CD4-positive, alpha-beta T cell treated with Interleukin-2 at 100 ng/mL for 4 hours (primary cell): ENCODE measurements at places on chromosomes 1 and 21.

- DNase-seq, result no peak
Measured at GRCh38 chr1:110771245-110772022, 96.7 kb upstream of the KCNA3 start.

- no peak for DNase-seq
Measured at GRCh38 chr1:230487773-230488428, 61.8 kb upstream of the PGBD5 start.

DNA sequence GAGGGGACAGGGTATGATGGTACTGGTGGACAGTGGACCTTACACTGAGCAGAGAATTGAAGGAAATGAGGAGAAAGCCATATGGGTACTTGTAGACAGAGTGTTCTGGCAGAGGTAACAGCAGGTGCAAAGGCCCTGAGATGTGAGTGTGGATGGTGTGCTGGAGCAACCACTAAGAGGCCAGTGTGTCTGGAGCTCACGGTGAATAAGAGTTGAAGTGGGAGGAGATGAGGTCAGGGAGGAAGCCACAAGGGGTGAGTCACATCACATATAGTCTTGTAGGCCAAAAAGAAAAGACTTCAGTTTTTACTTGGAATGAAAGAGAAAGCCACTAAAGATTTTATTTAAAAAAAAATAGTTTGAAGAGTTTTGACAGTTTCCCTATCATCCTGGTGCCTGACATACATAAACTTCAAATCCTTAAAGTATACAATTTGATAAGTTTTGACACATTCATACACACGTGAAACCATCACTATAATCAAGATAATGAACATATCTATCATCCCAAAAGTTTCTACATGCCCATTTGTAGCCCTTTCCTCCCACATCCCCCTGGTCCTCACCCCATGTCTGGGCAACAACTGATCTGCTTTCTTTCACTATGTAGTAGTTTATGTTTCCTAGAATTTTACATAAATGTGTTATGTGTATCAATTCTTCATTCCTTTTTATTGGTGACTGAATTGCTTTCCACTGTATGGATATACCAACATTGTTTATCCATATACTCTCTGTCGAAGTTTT, 148.4 kb downstream of the GPATCH2 start:
- DNase-seq, result peak; percentile 27

GRCh38 chr1:61370913-61371279, 288.5 kb downstream of the NFIA start:
- no peak for DNase-seq

DNA sequence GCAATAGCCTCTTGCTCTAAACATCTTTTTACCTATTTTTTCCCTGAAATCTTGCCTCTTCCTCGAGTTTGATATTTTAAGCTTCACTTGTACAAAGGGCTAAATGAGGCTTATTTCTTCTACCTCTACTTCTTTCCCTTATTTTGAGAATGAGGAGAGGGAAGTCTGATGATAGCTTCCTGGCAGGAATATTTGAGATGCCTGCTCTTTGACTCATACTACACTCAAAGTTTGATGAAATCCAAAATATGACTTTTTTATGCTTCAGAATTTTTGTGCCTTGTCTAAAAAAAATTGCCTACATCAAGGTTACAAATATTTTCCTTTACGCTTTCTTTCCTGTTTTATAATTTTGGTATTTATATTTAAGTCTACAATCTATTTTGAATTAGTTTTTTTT, 624.4 kb upstream of the PLXNA2 start:
- no peak for DNase-seq

DNA sequence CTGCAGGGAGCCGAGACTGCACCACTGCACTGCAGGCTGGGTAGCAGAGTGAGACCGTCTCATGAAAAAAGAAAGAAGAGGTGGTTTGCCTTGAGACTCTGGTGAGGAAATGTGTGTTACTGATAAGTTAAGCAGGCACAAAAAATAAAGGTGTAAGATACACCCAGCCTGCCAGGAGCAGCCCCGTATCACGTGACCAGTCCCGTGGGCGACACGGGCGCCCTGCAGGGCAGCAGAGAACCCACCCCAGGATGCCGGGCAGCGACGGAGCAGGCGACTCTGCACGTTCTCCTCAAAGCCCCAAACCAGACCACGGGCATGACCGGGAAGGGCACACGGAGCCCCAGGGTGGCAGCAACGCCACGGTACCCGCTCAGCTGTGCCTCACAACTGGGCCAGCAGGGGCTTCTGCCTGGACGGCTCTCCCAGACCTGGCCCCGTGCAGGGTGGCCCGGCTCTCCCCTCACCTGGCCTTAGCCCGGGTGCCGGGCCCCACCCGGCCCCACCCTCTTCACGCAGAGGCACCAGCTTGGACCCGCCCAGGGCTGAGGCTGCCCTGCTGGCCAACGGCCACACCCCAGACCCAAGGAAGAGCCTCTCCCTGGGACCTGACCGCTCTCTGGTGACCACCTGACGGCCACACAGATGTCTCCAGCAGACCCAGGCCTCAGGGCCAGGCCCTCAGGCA, 8.1 kb upstream of the TNFRSF4 start:
- no peak for DNase-seq

- DNase-seq, result no peak
Measured at GRCh38 chr1:153202006-153202405, 1.2 kb upstream of the LELP1 start.

DNA sequence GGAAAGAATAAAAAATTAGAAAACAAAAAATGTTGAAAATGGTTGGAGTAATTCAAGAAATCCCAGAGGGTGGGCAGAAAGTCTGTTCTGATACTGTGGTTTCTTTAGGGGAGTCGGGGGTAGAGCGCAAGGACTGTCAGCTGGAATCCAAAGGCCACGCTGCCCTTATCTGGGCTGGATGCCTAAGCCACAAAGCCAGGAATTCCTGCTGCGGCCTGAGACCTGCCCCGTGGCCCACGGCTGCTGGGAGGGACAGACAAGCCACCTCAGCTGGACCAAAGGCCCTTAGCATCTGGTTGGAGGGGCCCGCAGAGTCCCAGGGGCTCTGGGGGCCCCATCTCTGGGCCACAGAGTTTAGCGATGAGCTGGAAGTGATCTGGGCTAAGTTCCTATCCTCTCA, 60.2 kb downstream of the DMRTB1 start:
- no peak for DNase-seq

DNA sequence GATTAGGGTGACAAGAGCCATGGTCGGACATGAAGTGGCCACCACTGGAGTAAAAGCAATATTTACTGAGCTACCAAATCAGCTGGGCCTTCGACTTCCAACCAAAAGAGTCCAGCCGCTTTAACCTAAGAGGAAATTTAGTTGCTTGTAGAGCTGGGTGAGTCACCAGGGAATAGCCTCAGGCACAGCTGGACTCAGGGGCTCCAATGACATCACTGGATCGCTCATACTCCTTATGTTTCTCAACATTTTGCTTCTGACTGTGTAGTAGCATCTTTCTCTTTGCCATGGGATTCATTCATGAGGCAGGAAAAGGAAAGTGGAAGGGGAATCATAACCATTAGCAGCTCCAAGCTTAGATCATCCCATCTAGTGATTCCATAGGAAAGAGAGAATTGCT, 664.4 kb downstream of the MATN1 start:
- no peak for DNase-seq

GRCh38 chr1:177979272-177979671, 9.4 kb upstream of the SEC16B start:
- no peak for DNase-seq

- DNase-seq, result no peak
Measured at GRCh38 chr21:14771593-14771992, 225.5 kb upstream of the SAMSN1 start.

- DNase-seq, result no peak
Measured at GRCh38 chr1:41317361-41317760, 43.9 kb upstream of the FOXO6 start.

DNA sequence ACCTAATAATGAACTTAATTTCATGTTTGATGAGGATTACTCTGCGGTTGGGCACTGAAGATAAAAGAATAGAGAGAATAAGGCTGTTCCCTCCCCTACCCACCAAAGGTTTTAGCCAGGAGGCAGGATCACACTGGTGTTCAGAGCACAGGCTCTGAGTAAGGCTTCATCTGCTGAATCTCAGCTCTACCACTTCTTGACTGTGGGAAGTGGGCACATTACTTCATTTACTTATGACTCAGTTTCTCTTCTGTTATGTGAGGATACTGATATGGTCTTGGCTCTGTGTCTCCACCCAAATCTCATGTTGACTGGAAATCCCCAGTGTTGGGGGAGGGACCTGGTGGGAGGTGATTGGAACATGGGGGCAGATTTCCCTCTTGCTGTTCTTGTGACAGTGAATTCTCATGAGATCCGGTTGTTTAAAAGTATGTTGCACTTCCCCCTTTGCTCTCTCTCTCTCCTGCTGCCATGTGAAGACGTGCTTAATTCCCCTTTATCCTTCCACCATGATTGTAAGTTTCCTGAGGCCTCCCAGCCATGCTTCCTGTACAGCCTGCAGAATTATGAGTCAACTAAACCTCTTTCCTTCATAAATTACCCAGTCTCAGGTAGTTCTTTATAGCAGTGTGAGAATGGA, 79.7 kb downstream of the SMYD2 start:
- no peak for DNase-seq

DNA sequence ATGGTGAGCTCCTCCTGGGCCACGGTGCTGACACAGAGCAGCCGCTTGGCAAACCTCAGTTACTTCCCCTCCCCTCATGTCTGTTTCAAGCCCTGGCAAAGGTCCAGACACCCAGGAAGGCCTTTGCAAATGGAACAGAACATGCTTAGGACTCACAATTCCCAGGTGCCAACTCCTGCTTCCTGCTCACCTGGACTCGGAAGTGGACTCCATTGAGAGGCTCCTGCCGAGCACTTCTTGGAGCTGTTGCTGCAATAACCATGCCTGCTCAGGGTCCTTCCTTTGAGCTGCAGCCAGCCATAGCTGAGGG, 10.7 kb downstream of the DCST2 start:
- no peak for DNase-seq

- no peak for DNase-seq
Measured at GRCh38 chr1:73516451-73516850, 681.5 kb downstream of the LRRIQ3 start.

- peak; percentile 46 for DNase-seq
Measured at GRCh38 chr1:180632326-180633056, 669 bp downstream of the XPR1 start.

- no peak for DNase-seq
Measured at GRCh38 chr1:51875291-51875772, 3.2 kb downstream of the NRDC start.

DNA sequence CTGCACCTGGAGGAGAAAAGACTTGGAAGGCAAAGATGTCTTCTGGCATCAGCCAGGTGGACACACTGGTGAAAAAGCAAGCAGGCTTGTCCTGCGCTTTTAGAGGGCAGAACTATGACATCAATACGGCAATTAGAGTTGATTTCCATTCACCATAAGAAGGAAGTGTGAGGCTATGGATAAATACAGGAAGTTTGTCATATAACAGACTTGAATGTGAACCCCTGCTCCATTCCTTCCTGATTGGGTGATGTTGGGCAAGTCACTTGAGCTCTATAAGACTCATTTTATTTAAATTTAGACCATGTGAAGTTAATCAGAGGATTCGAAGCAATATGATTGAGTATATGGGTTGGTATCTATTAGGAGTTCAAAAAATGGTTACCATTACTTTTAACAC, 137.8 kb downstream of the PLPP3 start:
- DNase-seq, result no peak

- no peak for DNase-seq
Measured at GRCh38 chr1:246515390-246516005, 8.4 kb upstream of the SMYD3 start.

GRCh38 chr1:202632241-202632640, 78.0 kb downstream of the SYT2 start:
- DNase-seq, result no peak

- no peak for DNase-seq
Measured at GRCh38 chr21:33397717-33398116, 5.5 kb upstream of the IFNGR2 start.

DNA sequence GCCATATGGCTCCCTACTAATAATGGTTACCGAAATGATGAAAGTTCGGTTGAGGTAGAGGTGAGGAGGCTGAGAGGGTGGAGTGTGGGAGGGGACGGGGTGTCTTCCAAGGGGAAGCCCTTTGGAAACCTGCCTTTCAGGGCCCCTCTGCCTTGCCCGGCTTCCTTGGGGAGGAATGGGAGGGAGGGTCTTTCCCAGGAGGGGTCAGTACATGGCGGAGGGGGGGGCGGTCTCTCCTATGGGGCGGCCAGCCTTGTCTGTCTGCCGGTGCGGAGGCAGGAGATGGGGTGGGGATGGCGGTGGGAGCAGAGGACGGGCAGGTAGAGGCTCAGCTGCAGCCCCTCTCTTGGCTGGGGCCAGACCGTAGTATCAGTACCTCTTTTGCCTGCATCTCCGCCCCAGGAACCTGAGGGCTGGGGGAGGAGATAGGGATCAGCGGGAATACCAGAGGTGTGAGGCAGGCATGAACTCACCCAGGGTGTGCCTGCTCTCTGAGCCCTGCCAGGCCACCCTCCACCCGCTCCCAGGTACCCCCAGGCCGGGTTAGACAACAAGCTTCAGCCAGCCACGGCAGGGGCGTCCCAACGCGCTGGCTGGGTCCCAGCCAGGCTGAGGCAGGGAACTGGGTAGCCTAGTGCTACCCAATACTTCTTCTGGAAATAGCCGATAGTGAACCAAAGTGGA, 79.4 kb upstream of the POU3F1 start:
- DNase-seq, result no peak

GRCh38 chr21:34252751-34253150, 111.1 kb upstream of the KCNE2 start:
- no peak for DNase-seq

DNA sequence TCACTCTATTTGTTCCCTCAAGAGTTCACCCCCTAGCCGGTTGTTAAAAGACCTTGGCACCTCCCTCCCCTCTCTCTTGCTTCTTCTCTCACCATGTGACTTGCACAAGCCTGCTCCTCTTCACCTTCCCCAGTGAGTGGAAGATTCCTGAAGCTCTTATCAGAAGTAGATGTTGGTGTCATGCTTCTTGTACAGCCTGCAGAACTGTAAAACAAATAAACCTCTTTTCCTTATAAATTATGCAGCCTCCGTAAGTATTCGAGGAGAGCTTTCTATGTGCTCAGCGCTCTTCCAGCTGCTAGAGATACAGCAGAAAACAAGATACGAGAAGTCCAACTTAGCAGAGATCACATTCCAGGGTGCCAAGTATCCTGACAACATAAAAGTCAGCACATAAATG, 147.0 kb upstream of the RUNX1 start:
- no peak for DNase-seq

- DNase-seq, result no peak
Measured at GRCh38 chr1:1050577-1051052, 23.5 kb downstream of the RNF223 start.
